ENCODE measurements at places on chromosomes 4 and X.

DNA sequence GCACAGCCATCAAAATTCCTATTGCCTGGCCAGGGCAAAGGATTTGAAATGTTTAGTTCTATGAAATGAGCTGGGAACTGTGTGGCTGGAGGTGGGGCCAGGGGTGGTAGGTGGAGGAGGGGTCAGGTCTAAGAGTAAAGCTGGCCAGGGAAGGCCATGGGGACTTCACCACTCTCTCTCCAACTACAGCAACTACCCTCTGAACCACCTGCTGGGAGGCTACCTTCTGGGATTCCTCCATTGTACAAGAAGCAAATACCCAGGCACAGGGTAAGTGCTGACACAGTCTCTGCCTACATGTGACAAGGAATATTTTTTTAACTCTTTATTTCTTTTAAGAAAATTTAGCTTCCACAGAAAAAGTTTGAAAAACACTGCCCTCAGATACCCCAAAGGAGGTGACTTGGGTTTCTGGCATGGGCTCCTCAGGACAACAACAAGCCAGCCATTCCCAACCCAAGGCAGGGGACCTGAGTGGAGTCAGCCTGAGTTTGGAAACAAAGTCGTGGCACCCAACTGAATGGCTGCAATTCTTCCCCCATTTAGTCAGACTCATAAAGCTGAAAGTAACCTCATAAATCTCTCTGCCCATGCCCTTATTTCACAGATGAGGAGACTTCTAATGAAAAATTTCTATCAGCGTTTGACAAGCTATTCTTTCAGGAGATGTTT lies 593.8 kb upstream of the DIPK2B start:
- DNase-seq = no peak

DNA sequence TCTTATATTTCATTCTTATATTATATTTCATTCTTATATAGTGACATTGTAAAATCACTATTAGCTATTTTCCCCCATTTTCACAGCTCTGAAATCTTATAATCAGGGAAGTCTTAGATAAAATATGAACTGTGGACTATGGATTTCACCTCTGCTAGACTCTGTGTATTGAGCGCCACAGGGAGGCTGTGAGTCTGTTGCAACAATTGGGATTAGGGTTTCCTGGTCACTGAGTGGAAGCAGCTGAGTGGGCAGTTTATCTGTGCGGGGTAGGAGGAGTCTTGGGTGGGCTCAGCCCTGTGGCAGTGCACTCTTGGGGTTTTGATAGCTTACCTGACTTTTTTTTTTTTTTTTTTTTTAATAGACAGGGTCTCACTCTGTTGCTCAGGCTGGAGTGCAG lies 249.5 kb downstream of the PTTG2 start:
- no peak for DNase-seq

GRCh38 chrX:38327775-38328081 lies 419 bp upstream of the RPGR start:
- no peak for DNase-seq

DNA sequence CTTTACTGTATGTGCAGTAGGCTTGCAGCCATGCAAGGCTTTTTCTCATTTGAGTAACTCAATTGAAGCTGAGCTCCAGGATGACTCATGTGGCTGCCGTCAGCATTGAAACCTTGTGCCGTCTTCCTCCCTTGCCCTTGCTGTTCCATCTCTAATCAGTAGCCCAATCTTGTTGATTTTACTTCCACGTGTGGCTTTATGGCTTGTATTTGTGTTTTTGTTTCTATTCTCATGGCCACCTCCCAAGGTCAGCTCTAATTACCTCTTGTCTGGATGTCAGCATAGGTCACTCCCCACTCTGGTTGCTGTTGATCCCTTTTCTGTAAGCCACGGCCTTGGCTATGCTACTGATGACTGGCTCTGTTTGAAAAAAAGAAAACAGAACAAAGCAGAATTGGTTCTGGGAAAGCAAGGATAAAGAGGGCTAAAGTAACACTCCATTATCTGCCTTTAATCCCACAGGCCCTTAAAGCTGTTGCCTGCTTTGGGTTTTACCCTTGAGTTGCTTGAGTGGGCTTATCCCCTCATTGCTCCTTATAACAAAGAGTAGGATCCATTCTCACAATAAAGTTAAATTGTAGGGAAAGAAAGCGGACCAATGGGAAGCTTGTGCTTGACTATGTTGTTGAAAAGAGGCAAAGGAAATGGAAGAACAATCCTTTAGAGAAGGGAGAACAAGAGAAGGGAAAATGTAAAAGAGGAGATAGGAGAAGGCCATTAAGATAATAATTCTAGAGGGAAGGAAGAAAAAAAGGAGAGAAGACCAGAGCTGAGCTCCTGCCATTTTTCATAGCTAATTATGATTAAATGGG lies 173.9 kb upstream of the PGRMC2 start:
- peak; percentile 78 for DNase-seq

GRCh38 chr4:150619042-150619441 lies 37.1 kb downstream of the MAB21L2 start:
- DNase-seq = peak; percentile 3

- no peak for DNase-seq
These were observed 237.6 kb upstream of the NDST3 start for GRCh38 chr4:117796677-117797076.

GRCh38 chr4:41670530-41670929 lies 78.0 kb downstream of the PHOX2B start:
- DNase-seq = no peak

- peak; percentile 53 for DNase-seq
These were observed 49.1 kb downstream of the APOOL start for GRCh38 chrX:85052636-85053343.

- no peak for DNase-seq
These were observed 266.3 kb downstream of the SPATA18 start for GRCh38 chr4:52317361-52317879.

GRCh38 chrX:118901991-118902390 lies 72.4 kb upstream of the LONRF3 start:
- no peak for DNase-seq

- no peak for DNase-seq
These were observed 127.9 kb upstream of the PCDH18 start for GRCh38 chr4:137660211-137660610.

DNA sequence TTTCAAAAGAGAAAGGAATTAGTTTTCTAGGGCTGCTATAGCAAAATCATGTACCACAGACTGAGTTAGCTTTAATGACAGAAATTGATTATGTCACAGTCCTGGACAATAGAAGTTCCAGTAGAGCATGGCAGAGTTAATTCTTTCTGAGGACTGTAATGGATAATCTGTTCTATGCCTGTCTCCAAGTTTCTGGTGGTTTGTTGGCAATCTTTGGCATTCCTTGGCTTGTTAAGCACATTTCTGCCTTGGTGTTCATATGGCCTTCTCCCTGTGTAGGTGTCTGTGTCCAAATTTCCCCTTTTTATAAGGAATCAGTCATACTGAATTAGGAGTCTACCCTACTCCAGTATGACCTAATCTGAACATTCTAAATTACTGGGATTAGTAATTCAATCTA lies 336.1 kb upstream of the PABPC4L start:
- DNase-seq = no peak

GRCh38 chr4:72432282-72432681 lies 136.7 kb downstream of the ADAMTS3 start:
- no peak for DNase-seq

DNA sequence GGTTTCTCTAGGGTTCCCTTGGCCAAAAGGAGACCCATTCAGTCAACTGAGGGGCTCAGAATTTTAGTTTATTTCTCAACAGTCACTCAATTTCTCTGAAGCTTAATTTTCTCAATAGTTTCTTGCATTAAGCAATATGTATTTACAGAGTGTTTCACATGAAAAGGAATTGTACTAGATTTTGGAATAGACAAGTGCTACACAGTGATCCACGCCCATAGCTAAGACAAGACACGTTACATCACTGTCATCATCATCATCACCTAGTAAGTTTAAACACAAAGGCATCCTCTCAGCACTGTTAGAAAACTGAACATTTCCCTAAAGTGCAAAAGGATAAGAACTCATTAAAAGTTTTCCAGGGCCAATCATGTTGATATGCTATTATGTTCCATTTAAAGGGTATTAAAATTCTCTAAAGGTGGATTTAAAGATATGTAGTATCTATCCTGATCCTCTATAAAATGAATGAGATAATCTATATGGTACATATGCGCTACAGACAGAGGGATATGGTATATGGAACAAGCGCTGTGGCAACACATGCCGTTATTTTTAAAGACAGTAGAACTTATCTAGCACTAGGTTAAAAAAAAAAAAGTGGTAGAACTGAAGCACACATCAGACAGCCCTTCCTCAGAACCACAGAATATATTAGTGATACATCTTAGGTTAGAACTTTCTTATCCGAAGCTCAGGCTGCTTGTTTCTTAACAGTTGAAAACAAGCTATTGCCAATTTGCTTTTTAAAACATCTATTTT lies 12.1 kb downstream of the PPA2 start:
- no peak for DNase-seq

GRCh38 chrX:66023385-66024091 lies 16.3 kb downstream of the VSIG4 start:
- no peak for DNase-seq

- DNase-seq = no peak
These were observed 38.9 kb upstream of the GLRA3 start for GRCh38 chr4:174867903-174868302.

GRCh38 chr4:42277291-42277690 lies 120.0 kb upstream of the SHISA3 start:
- DNase-seq = no peak

DNA sequence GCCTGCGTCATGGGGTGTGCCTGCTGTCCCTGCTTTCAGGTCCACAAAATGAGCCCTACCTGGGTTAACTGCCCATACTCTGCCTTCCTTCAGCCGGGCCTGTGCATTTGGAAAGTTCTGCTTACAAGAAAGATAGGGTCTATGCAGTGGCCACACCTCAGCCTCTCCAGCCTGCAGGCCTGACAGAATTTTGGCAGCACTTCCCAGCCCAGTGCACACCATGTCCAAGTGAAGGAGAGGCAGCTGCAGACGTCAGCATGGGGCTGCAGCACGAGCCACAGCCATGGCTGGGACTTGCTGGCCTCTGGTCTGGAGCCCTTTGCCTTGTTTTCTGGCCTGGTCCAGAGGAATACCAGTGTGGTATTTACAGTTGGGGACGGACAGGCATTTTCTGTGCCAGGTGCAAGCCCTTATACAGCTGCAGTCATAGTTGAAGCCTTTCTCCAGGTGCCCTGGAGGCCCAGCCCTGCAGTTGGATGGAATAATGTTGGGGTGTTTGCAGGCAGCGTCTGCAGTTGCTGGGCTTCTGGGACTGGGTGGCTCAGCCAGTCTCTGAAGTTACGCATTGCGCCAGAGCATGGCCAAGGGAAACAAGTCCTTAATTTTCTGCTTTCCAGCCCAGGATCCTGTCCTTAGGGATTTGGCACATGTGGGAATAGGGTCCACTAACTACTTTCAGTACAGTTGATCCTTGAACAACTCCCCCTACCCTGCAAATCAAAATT lies 26.2 kb downstream of the JADE1 start:
- no peak for DNase-seq

DNA sequence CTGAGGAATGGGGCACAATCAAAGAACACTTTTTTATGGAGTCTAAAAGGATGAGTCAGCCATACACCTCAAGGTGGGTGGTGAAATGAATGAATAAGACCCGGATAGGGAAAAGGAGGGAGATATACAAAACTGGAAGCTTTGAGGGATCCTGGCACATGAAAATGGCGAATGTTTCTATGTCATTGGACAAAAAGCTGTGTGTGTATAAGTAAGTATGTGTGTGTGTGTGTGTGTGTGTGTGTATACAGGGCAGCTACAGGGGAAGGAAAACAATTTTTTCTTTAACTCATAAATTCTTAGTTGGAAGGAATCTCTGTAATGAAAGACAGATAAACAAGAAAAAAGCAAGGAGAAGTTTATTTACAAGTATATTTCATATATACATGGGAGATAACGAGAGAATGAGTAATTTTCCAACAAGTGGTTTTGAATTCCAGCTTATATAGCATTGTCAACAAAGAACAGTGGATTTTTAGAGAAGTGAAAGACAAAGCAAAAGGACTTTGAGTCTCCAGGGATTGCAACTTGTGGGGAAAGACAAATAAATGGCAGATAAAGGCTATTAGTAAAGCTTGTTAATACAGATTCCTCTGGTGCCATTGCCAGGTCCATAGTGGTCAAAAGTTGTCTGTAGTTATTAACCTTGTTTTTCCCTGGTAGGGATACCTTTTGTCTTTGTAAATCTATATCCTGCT lies 99.7 kb downstream of the MMRN1 start:
- DNase-seq = no peak

- DNase-seq = no peak
These were observed 55.3 kb downstream of the AMOT start for GRCh38 chrX:112785344-112785743.
